ENCODE measurements at places on chromosomes 5 and 9.

- DNase-seq, result no peak
These were observed 35.0 kb upstream of the SAP30L start for GRCh38 chr5:154410786-154411185.

GRCh38 chr5:126600631-126601511, at the start of gene PHAX:
Gene PHAX (plus strand): TSS chr5:126600947. CDS start chr5:126600963, 16 bp downstream.
- peak; percentile 85 for DNase-seq

- DNase-seq, result no peak
These were observed 303.1 kb downstream of the ELAVL2 start for GRCh38 chr9:23522952-23523351.

DNA sequence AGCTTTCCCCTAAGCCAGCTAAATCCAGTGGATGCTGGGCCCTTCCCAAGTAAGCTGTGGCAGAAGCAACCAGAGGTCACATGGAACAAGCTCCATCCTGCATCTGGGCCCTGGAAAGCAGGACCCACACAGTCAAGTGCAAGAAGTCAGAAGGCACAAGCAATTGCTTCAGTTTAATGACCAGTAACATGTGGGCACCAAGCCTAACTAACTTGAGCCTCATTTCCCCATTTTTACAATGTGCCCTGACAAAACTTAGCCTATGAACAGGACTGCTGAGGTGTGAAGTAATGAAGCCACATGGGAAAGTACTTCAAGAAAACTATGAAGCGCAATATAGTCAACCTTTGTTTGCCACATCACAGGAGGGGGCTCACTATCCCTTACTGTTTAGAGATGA, 90.5 kb downstream of the TLE1 start:
- DNase-seq, result no peak

DNA sequence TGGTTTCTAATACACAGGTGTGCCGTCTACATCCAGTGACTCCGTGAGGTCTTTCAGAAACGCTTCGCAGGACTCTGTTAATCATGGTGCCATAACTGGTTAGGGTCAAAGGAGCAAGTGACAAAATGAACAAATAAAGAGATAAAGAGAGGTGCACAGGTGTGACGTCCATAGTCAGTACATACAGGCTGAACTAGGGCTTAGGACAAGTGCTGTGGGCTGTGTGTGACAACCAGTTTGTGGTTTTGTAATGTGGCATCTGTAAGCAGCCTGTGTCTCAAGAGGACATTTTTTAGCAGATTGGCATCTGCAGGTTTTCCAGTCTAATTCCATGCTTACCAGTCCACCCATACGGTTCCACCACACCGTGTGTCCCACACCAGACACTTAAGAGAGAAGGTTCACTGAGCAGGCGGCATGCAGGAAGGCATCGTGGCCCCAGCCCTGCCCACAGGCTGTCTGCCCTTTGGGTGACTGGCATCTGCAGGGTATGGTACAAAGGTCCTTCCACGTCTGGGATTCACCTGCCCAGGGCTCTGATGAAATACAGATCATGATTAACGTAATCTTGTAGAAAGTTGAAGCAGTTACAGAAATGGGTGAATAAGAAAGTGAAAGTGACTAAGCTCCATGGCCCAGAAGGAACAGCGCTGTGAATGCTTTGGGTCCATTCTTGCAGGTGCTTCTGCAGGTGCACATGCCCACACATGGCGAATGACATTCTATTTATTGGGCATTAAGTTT, 26.9 kb downstream of the SRD5A1 start:
- no peak for DNase-seq

DNA sequence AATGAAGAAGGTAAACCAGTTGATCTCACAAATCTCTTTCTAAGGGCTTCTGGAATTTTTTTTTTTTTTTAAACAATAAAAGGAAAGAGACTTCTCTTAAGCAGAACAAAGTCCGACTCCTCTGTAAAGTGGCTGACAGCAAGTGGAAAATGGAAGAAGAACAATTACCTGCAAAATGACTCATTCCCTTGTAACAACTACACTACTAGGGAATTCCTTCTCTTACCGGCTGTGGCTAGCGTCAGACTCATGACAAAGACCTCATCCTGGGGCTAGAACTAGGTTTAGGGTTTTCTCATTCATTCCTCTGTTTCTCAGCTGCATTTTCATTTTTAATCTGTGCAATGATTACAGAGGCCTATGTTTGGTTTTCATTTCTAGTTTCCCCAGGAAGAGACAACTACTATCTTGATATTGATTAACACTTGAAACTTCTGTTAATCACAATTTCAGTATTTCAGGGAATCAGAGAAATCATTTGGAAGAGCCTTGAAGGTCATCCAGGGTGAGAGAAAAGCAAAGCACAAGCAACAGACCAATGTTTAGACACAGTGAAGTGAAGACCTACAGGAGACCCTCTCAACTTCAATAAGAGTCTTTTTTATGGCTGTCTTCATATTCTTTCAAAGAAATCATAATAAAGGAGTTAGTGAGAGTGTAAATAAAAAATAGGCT, 437.9 kb downstream of the RAB3C start:
- DNase-seq, result no peak

GRCh38 chr5:147189109-147189424, 45.8 kb upstream of the STK32A start:
- no peak for DNase-seq

DNA sequence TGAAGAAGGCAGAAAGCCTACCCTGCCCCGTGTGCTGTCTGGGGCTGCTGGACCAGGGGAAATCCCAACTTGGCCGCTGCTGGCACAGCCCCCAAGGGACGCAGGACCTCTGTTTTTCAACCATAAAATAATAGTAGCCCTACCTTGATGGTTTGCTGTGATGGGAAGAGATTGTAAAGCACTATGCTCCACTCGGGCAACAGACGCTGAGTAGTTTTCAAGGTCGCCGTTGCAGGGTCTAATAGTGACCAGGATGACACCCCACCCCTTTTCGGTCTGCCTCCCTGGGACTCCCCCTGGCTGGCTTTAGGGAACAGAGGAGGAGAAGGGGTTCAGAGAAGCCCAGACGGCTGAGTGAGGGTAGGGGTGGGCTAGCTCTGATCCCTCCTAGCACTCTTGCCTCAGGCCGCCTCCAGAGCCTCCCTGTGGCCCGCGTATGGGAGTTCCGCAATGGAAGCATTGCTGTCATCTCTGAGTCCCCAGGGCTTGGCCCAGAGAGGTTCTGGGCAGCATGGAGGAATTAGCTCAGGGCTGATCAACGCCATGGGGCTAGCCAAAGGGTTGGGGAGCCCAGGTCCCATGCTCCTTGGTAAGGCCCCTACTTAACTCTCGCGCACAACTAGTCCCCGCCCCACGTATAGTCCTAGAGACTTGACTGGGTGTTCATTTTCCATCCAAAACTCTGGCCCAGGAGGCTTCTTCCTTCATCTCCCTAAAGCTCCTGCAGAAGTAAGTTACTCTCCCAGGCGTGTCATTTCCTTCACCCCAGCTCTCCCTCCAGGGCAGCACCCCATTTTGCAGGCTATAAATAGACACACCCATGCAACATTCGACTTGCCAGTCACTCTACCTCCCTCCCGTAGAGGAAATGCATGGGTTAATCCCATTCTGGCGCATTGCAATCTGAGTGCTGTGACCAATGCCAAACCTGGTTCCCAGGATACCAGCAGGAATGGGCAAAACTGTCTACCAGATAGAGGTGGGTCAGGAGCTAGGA, 1.1 kb upstream of the IRF1 start:
- DNase-seq, result peak; percentile 58

DNA sequence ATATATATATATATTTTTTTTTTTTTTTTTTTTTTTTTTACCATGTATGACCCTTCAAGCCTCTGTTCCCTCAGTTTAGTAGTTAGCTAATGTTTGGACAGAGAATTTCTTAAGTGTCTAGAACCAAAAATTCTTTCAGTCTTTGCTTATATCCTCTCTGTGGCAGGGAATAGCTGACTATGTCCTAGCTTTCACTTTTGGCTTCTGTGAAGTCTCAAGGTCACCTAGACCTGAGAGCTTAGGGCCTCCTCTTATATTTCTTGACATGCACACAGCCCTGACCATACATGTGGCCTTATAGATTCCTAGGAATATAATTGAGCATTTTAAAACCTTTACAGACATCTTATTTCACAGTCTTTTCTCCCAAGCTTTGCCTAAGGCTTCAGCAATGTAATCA, 930.8 kb upstream of the CDH9 start:
- DNase-seq, result no peak

GRCh38 chr5:145834554-145834916, 607 bp downstream of the PRELID2 start:
- no peak for DNase-seq

All from sciatic nerve (tissue), 2 donors.